ENCODE measurements at places on chromosomes 12 and 14. TPM values are rescaled to one million over a fixed set of nuclear protein-coding genes. Genes with fewer than 3 reads are reported as not detected.
A peak's percentile ranks its signal among the peaks of the same experiment; 100 is the strongest.

Gene CLEC2B
- polyA plus RNA-seq: 1.6 TPM

Gene WNT1
- polyA plus RNA-seq: not detected

Gene PEBP1
- polyA plus RNA-seq: 147 TPM

GRCh38 chr12:47832263-47832933 lies 12.7 kb upstream of the HDAC7 start:
- no peak for DNase-seq

DNA sequence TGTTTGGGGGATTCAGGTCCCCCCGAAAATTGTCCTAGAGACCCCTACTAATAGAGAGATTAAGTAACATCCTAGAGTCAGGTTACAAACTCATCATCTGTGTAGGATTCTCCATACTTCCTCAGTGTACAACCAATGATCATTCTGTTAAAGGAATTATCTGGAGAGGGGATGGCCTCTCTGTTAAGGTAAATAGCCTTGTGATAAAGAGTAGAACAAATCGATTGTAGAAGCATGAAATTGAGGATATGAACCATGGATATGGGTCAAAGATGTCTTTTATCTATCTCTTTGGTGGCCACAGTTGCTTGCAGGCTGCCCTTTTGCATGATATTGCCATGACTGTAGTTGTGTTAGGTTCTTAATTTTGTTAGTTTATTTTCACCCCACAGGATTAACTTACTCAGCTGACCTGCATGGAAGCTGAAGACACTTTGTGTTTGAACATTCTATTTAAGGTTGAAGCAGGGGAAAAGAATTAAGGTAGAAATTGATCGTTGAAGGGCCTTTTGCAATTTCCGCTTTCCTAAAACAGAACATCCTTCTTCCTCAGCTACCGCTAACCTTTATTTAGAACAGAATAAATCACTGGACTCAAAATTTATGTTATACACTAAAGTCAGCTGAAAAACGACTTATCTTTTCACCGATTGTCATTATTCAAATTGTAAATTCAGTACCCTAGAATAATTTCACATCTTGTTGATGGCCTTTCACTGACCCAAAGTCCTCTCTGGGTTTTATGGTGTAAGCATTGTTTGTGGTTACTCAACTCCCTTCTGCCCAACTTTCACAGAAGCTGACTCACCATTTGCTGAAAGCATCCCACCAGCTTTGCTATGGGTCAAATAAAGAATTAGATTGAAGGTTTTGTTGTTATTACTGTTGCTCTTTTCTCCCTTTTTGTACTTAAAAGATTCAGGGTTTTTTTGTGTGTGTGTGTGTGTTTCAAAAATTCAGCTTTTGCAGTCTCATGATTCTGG lies 52.3 kb downstream of the IRAK3 start:
- DNase-seq: no peak

DNA sequence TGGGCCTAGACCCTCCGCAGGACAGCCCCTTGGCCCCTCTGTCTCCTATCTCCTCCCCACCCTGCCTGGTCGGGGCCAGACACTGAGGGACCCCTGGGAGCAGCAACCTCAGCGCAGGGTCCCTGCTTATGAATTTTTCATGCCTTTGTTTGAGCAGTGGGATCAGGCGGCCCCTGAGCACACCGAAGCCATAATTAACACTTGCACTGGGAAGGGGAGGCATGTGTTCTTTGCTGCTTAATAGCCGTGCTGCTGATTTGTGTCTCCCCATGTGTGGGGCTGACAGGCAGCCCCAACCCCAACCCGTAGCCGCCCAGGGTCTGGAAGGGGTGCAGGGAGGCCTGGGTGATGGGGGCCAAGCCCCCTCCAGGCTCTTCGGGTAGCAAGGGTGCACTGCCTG lies 52.7 kb downstream of the FBRSL1 start:
- DNase-seq: no peak

GRCh38 chr12:64125913-64126312 lies 96.2 kb downstream of the KICS2 start:
- no peak for DNase-seq

- DNase-seq: no peak
Measured at GRCh38 chr12:123531091-123531490, 2.4 kb downstream of the RILPL1 start.

DNA sequence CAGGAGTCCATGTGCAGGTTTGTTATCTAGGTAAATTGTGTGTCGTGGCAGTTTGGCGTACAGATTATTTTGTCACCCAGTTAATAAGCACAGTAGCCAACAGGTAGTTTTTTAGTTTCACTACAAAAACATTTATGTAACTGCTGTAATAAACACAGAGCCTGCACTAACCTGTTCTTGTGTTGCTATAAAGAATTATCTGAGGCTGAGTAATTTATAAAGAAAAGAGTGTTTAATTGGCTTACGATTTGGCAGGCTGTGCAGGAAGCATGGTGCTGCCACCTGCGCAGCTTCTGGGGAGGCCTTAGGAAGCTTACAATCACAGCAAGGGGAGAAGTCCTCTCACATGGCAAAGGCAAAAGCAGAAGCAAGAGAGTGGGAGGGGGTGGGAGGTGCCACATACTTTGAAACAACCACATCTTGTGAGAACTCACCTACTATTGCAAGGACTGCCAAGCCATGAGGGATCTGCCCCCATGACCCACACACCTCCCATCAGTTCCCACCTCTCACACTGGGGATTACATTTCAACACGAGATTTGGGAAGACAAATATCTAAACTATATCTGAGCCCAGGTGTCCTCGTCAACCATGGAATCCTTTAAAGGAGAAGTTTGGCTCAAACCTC lies 266.4 kb upstream of the GRIP1 start:
- no peak for DNase-seq

GRCh38 chr12:101592921-101593320 lies 1.9 kb upstream of the MYBPC1 start:
- no peak for DNase-seq

- DNase-seq: no peak
Measured at GRCh38 chr12:55641595-55641994, 4.9 kb downstream of the OR10P1 start.

DNA sequence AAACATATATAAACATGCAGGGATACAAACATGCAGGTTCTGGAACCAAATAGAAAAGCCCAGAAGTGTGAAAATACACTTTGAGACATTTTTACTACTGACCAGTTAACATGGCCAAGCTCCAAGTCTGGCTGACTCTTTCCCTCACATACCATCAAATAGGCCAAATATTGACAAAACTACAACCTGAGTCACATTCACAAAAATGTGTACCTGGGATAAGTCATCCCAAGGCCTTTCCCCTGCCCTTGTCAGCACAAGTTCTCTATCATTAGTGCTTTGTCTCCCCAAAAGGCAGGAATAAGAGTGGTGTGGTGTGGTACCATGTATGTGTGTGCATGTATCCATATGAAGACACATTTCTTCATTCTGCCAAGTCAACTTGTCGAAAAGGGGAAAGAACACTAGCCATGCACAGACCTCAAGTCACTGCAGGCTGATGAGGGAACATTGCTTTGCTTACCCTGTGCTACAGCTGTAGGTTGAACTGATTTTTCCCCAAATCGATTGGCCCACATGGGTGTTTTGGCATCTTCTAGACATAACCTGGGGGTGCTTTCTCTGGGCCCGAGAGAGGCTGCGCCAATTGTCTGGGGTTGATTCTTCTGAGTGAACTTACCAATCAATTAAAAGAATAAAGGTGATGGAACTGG lies 14.9 kb downstream of the HOXC4 start:
- no peak for DNase-seq

- no peak for DNase-seq
Measured at GRCh38 chr14:69876221-69876847, 2.9 kb upstream of the SMOC1 start.

- no peak for DNase-seq
Measured at GRCh38 chr14:61872452-61872851, 110.2 kb downstream of the SNAPC1 start.

DNA sequence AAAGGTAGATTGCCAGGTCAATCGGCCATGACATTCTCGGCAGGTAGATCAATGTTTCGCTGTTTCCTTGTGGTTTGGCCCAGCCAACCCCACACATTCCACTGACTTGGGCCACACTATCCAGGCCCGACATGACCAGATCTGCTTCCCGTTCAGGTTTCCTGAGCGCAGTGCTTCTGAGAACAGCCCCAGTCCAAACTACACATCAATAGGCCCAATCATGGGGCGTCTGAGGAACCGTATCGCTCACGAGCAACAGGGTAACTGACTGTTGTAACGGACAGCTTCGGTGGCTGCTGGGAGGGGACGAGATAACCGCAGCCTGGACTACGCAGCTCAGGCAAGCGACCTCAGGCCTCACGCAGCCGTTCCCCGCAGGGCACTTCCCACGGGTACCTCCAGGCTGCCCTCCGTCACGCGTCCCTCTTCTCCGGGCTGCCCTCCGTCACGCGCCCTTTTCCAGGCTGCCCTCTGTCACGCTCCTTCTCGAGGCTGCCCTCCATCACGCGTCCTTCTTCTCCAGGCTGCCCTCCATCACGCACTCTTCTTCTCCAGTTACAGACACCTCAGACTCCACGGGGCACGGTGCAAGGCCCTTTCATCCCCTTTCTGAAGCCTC lies 14.7 kb downstream of the ZNF605 start:
- no peak for DNase-seq

Gene POTEG
- polyA plus RNA-seq: not detected

DNA sequence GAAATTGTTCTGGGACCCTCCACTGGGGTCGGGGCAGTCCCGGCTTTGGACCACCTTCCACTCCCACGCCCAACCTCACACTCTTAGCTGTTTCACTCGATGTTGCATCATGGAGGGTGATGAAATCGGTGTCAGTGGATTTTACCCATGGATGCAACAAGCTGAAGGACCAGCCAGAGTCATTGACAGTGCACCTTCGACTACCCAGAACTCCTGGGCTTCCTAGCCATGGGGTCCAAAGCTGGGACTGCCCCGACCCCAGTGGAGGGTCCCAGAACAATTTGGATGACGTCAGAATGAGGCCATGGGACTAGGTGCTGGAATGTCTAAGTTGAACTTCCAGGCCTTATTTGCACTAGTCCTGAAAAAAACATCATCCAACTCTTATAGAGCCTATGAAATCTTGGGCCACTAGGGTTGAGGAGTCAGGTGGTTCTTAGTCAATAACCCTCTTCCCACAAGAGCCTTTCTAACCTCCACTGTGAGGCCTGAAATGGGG lies 882 bp upstream of the IL23A start:
- no peak for DNase-seq

Gene DDX54
- 62.2 TPM for polyA plus RNA-seq

GRCh38 chr14:59278111-59278510 lies 89.6 kb downstream of the DAAM1 start:
- no peak for DNase-seq

DNA sequence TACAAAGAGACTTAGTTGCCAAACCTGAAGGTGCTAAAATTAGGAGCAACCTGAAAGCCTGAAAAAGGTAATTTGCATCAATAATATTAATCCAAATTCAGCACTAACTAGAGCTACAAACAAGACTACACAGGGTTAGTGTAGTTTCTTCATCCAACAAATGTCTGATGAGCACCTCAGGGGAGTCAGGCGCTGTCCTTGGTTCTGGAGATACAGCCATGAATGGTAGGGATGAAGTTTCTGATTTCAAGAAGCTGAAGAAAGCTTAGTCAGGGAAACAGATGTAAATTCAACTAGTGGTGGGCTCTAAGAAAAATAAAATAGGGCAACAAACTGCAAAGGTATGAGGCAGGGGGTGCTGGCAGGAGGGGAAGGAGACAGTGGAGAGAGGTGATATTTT lies 266.3 kb downstream of the GLT1D1 start:
- DNase-seq: peak; percentile 18

DNA sequence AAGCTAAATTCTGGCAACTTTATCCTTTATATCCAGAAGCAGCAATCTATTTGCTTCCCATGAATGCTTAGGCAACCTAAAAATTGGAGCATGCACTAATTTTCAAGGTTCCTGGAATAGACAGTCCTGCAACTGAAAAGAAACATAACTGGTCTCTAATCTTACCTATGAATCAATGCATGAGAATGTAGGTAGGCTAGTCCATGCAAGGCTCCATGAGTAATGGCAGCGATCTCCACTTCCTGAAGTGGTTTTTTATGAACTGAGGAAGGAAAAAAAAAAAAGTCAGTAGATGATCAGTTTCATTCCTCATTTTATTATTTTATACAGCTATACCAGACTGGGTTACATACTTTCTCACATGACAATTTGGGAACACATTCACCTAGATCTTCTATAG lies 102.0 kb downstream of the PEBP1 start:
- DNase-seq: no peak

Gene KRT71
- polyA plus RNA-seq: not detected

GRCh38 chr14:93186956-93187355 lies 1.8 kb downstream of the LYSET start:
- DNase-seq: no peak

DNA sequence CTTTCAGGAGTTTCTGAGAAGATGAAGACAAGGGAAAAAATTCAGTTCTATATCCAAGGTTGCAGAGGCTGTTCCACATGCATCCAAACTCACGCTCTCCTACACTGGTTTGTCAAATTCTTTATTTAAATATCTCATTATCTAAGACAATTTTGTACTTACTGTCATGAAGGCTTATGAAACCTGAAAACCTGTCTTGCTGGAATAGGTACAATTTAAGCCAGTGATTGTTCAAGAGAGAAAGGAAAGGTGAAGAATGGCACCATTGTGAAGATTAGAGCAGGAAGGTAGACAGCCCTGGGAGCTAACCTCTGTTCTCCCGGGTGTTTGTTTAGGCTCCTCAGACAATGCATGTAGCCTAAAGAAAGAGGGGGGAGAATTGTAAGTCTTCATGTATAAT lies 315.1 kb upstream of the PRKD1 start:
- DNase-seq: no peak

GRCh38 chr12:5094986-5095385 lies 51.3 kb downstream of the KCNA5 start:
- no peak for DNase-seq

- no peak for DNase-seq
Measured at GRCh38 chr12:98417266-98417665, 98.1 kb upstream of the TMPO start.

Gene CD163L1
- polyA plus RNA-seq: 4.0 TPM

- DNase-seq: no peak
Measured at GRCh38 chr14:34568803-34569202, 29.3 kb upstream of the EAPP start.

- DNase-seq: no peak
Measured at GRCh38 chr14:55314449-55314848, 43.2 kb downstream of the FBXO34 start.

DNA sequence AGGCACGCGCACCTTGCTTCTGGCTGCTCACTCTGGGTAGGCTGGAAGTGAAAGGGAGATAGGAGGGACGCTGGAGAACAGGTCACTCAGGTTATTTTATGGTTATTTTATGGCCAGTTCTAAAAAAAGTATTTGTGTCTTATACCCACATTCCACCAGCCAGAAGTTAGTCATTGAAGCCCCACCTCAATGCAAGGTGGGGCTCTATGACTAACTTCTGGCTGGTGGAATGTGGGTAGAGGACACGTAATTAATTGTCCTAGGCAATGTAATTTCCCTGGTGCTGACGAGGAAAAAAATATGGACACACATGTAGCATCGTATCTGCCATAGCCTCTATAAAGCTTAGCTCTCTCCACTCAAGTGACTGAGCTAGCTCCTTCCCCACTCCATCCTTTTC lies 104.9 kb downstream of the PDZRN4 start:
- no peak for DNase-seq

All from muscle of arm (tissue), 14 donors.